Right renal cortex interstitium (tissue), 3 donors: ENCODE measurements at places on chromosomes 5 and 9. TPM values are rescaled to one million over a fixed set of nuclear protein-coding genes. Genes with fewer than 3 reads are reported as not detected.

GRCh38 chr5:2752821-2753439 lies 1.5 kb upstream of the IRX2 start:
- DNase-seq: no peak

- no peak for DNase-seq
Measured at GRCh38 chr9:130382636-130383349, 62.0 kb upstream of the ASS1 start.

- DNase-seq: no peak
Measured at GRCh38 chr5:133381041-133381440, 231.3 kb downstream of the FSTL4 start.

GRCh38 chr5:57494104-57495098 lies 11.8 kb upstream of the ACTBL2 start:
- no peak for DNase-seq

- DNase-seq: no peak
Measured at GRCh38 chr9:125497906-125498305, 209.1 kb downstream of the MAPKAP1 start.

DNA sequence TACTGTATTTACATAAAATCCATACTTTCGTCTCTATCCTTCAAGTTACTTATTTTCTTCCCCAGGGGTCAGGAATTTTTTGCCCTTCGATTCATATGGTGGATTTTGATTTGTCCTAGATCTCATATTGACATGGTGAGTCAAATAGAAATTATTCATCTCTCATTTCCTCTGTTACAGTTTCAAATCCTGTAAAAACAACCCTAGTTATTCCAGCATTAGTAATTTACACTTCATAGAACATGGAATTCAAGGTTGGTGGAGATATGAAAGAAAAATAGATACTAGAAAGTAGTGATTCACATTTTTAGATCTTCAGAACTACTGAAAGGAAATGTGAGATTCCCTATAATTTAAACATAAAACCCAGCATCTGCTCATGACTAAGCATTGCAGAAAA lies 1331.0 kb upstream of the CDH9 start:
- no peak for DNase-seq

- DNase-seq: no peak
Measured at GRCh38 chr5:96931605-96932004, 4.3 kb upstream of the LNPEP start.

- no peak for DNase-seq
Measured at GRCh38 chr9:130530938-130531337, 48.4 kb upstream of the FUBP3 start.

GRCh38 chr5:122221857-122222256 lies 90.2 kb upstream of the SNCAIP start:
- no peak for DNase-seq

DNA sequence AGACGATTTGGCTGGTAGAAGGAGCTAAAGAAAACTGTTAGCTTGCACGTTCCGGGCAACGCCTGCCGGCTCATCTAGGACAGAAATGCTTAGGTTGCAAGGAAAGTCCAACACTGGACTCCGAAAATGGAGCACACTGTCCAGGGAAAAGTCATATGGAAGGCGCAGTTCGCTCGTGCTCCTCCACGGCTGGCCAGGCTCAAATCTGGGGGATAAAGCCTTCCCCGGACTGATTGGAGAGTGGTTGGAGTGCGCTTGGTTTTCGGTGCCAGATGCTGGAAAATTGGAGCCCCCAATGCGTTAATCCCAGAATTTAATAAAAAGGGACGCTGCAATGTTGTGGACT lies 955 bp downstream of the CDH6 start:
- no peak for DNase-seq

The CA9 gene
- polyA plus RNA-seq: 1.2 TPM

The CBY3 gene
- 0.28 TPM for polyA plus RNA-seq

The SLC2A6 gene
- 1.0 TPM for polyA plus RNA-seq

The NDUFA8 gene
- 91.6 TPM for polyA plus RNA-seq

The MAMDC2 gene
- polyA plus RNA-seq: 7.0 TPM

The SERF1A gene
- polyA plus RNA-seq: 10.0 TPM

The LRRC8A gene
- 28.2 TPM for polyA plus RNA-seq
